ENCODE measurements at places on chromosomes 12 and 14.

- no peak for DNase-seq
These were observed 9.2 kb downstream of the PLBD1 start for GRCh38 chr12:14558473-14558959.

- no peak for DNase-seq
These were observed 60.4 kb downstream of the RASSF8 start for GRCh38 chr12:26018926-26019325.

DNA sequence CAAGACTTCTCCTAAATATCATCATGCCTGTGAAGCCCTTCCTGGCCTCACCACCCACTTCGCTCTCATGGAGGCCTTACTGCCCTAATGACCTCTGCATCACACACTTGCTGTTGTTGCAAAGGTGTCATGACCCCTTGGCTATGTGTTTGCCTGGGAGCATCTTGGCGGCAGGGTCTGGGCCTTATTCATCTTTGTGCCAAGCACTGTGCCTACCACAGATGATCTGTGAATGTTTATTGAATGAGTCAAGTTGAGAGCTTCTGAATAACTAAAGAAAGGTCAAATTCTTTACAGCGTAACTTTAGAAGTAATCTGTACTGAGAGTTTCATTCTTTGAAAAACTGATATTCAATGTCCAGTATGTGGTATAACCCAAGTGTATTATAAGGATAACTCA, 113.3 kb downstream of the TTC8 start:
- DNase-seq: no peak

- DNase-seq: no peak
These were observed 4.3 kb upstream of the MMP19 start for GRCh38 chr12:55847033-55847432.

DNA sequence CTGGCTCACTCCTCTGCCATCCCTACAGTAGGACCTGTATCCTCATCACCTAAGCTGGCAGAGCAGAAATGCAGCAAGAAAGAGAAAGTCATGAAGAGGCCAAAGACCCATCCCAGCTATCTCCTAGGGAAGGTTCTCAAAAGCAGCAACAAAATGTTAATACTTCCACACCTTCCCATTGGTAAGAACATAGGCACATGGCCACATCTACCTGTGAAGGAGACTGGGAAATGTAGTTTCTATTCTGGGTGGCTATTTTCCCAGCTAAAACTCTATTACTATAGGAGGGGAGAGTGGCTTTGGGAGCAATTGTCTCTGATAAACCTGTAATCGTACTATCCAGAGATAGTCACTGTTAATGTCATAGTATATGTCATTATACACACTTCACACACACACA, 13.7 kb upstream of the EIF2B2 start:
- no peak for DNase-seq

- no peak for DNase-seq
These were observed 16.2 kb downstream of the FAM222A start for GRCh38 chr12:109729801-109730200.

DNA sequence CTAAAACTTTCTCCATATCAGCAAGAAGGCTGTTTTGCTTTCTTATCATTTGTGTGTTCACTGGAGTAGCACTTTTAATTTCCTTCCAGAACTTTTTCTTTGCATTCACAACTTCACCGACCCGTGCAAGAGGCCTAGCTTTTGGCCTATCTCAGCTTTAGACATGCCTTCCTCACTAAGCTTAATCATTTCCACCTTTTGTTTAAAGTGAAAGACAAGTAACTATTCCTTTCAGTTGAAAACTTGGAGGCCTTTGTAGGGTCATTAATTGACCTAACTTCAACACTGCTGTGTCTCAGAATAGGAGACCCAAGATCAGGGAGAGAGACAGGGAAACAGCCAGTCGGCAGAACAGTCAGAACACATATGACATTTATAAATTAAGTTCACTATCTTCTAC, 39.3 kb downstream of the BBS10 start:
- no peak for DNase-seq

- no peak for DNase-seq
These were observed 702.9 kb downstream of the TRHDE start for GRCh38 chr12:72974954-72975555.

GRCh38 chr12:85283560-85283959, 3.5 kb downstream of the ALX1 start:
- no peak for DNase-seq

DNA sequence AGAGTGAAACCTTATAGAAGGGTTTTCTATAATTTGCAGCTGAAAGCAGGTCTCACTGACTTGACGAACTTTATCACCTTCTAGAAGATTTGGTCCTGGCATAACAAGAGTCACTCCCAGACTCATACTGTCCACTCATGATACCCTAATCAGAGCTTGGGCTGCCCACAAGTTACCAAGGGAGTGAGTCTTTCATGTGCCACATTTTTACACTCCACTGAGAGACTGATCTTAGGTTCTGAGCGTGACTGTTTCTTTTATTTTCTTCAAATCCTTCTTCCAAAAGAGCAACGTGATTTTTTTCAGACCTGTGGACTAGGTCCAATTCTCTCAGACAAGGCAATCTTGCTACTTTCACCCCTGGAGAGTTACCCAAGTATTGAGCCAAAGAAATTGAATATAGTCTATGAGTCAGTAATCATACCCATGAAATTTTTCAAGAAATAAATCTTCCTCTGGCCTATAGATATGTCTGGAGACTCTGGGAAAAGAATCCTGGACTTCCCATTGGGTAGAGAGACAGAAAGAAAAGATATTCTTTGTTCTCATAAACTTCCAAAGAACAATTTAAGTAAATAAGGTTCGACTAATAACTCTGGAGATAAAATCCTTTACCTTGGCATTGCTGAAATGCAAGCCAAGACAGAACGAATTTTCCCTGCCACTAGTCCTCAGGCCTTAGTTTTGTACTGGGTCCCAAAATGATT, 26.9 kb downstream of the SIX1 start:
- no peak for DNase-seq

DNA sequence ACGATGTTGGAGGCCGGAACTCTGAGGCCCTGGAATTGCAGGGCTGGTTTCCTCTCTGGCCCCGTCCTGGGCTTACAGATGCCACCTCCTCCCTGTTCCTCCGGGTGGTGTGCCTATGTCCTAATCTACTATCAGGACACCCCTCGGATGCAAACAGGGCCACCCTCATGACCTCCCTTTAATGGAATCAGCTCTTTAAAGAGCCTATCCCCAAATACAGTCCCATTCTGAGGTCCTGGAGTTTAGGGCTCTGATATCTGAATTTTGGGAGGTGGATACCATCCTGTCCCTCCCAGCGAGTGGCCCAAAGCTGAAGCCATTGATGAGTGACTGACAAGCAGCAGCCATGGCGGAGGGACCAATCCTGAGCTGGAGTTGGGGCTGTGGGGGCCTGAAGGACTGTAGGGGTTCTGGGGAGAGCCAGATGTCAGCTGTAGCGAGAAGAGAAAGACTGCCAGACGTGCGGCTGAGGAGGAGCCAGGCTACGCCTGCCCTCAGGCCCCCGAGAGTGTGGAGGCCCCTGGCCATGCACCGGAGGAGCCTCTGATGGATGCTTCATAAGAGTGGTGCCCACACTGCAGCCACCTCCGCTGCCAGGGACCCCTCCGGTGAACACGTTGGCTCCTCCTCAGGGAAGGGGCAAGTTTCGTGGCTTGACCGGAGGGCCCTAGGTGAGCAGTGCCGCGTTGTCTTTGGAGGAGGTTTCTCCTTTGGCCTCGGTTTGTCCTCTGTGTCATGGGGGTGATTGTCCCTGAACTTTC, 100.2 kb downstream of the KIF26A start:
- no peak for DNase-seq

GRCh38 chr12:119151445-119152026, 27.2 kb upstream of the HSPB8 start:
- no peak for DNase-seq

- DNase-seq: no peak
These were observed 32.2 kb upstream of the PTPRQ start for GRCh38 chr12:80411787-80412186.

GRCh38 chr12:68455691-68456345, 123.7 kb upstream of the MDM1 start:
- no peak for DNase-seq

DNA sequence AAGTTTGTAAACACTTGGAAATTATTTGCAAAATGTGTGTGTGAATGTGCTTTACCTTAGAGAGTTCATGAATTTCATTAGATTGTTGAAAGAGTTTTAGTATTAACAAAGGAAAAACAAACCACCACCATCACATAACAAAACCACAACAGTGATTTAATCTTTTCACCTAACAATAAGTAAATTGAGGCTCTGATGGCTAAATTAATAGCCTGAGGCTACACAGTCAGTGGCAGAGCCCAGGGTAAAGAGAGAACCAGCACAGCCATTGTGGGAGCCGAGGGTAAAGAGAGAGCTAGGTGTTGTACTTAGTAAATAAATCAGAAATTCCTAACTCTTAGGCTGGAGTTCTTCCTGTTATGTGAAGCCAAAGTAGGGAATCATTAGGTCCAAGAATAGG, 51.2 kb upstream of the CAPRIN2 start:
- no peak for DNase-seq

DNA sequence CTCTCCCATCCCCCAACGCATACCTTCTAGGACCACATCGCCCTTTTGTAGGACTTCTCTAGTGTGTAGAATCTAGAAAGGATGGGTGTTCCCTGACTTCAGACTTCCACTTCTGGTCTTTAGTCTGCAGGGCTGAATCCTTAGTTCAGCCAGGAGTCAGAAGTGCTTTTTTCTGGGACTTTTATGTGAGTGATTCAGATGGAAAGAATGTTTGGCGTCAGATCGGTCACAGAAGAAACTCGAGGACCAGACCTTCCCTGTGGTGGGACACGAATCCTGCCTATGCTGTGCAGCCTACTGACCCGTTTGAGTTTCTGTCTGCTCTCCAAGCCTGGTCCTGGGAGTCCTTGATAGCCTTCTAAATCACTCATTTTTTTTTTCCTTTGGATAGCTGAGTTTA, 165.4 kb upstream of the SSTR1 start:
- DNase-seq: no peak

GRCh38 chr12:123401753-123402683, 18.1 kb downstream of the KMT5A start:
- no peak for DNase-seq

DNA sequence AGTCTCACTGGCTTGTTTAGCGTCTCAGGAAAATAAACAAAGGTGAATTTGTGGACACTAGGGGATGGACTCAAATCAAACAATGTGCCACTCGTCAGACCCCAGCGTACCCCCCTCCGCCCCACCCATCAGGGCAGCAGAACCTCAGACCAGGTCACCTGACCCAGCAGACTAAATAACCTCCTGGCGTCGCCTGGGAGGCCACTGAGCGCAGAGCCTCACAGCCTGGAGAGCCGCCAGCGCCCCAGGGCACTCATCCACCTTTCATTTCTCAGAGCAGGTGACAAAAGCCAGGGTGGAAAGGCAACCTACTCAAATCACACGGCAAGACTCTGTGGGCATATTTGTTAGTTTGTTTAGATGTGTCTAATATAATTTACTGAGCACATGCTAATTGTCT, 100.9 kb downstream of the DICER1 start:
- DNase-seq: no peak

- no peak for DNase-seq
These were observed 69.4 kb upstream of the ACTN1 start for GRCh38 chr14:69048456-69048855.

DNA sequence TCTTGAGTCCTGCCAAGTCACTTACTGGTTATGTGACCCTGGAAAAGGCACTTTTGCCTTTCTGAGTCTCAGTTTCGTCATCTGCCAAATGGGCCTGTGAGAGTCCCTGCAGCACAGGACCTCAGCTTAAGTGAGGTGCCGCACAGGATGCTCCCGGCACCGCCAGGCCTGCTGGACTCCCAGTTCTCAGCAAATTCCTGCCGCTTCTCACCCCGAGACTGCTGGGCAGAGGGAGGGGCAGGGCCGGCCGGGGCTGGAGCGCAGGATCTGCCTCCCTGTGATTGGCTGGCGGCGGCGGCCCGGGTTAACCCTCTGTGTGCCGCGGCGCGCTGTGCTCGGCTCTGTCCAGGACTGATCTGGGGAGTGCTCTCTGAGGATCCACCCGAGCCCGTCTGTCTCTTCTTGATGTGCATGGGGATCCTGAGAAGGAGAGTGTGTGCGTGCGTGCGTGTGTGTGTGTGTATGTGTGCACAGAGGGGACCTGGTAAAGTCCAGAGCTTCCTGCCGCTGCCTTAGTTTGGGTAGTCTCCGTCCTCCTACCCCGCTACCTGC, 8.6 kb downstream of the SETD1B start:
- DNase-seq: peak; percentile 59

- no peak for DNase-seq
These were observed 95.9 kb downstream of the SINHCAF start for GRCh38 chr12:31230004-31230403.

GRCh38 chr12:80708259-80708974, 983 bp downstream of the MYF6 start:
- DNase-seq: no peak

- DNase-seq: no peak
These were observed 336.4 kb downstream of the PCNX1 start for GRCh38 chr14:71243697-71244096.

- no peak for DNase-seq
These were observed 63.0 kb upstream of the PRMT8 start for GRCh38 chr12:3427956-3428355.

- no peak for DNase-seq
These were observed 22.8 kb downstream of the APOBEC1 start for GRCh38 chr12:7642876-7643309.

DNA sequence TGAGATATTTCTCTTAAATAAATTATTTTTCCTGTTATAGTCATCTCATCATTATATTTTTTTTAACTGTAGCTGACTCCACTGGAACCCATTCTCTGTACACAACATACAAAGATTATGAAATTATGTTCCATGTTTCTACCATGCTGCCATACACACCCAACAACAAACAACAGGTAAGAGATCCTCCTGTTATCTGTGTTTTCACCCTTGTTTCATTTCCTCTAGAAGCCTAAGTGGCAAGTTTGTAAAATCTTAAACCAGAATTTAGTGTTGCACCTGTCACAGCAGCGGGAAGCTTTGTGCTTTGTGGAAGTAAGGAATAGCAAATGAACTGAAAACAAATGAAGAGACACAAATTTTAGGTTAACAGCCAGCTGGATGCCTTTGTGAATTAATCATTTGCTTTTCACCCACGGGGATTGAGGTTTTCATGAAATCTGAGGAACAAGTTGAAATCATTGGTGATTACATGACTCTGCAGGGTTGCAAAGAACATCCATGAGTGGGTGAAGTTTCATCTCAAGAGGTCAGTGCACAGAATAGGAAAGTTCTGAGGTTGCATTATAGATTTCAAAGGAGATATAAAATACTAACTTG, 273.9 kb upstream of the RGS6 start:
- DNase-seq: no peak
